Endothelial cell (in vitro differentiated cells): ENCODE measurements at places on chromosomes 1 and 21.
A peak's percentile ranks its signal among the peaks of the same experiment; 100 is the strongest.

DNA sequence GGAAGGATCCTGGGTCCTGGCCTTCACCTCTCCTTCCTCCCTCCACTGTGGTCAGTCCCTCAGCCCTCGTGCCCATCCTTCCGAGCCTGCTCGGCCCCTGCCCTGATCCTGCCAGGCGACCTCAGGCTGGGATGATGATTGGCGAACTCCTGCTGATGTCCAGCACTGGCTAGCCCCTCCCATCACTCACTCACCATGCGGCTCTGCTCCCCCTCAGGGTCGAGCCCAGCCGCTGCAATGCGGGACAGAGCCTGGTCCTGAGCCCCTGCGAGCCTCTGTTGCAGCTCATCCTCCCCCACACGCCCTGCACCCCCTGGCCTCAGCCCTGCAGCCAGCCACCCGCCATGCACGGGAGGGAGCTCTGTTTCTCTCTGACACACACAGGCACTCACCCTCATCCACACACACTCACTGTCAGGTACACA is 100.2 kb downstream of the DMRTB1 start:
- no peak overlapping the region for H3K27ac ChIP-seq
- H3K4me1 ChIP-seq: peaks cover 11% of the 10 kb centered on the region
- H3K27me3 ChIP-seq: peaks cover 2% of the 10 kb centered on the region
- no peak overlapping the region for H3K4me3 ChIP-seq
- H3K36me3 ChIP-seq: no peaks in the 10 kb centered on the region

GRCh38 chr1:25435397-25436108 is 4.9 kb downstream of the MACO1 start:
- no peaks in the 10 kb centered on the region for H3K27me3 ChIP-seq
- H3K36me3 ChIP-seq: no peaks in the 10 kb centered on the region
- no peak overlapping the region for H3K4me3 ChIP-seq
- no peak overlapping the region for H3K27ac ChIP-seq
- peaks cover 47% of the 10 kb centered on the region for H3K4me1 ChIP-seq

GRCh38 chr21:15007716-15008296 is 57.0 kb downstream of the NRIP1 start:
- peaks cover 38% of the 10 kb centered on the region for H3K4me1 ChIP-seq
- no peak overlapping the region for H3K4me3 ChIP-seq
- no peaks in the 10 kb centered on the region for H3K27me3 ChIP-seq
- DNase-seq: no peak
- H3K27ac ChIP-seq: no peak overlapping the region

DNA sequence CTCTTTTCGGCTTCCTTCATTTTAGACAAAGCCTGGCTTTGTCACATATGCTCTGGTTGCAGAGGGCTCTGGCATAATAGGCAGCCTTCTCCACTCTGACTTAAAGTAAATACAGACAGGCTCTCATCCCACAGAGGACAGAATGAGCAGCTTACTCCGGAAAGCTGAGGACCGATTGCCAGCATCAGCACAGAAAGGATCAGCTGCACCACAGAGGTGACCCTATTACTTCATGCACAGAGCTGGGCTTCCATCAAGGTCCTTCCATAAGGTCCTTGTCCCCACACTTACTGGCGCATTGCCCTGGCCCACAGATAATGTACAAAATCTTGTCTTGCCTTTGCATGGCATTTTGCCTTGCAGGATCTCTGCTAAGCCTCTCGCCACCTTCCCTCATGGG is 67.6 kb downstream of the SEC16B start:
- H3K36me3 ChIP-seq: no peaks in the 10 kb centered on the region
- H3K27ac ChIP-seq: no peak overlapping the region
- no peak overlapping the region for H3K4me3 ChIP-seq
- H3K27me3 ChIP-seq: peaks cover 5% of the 10 kb centered on the region
- DNase-seq: no peak
- no peaks in the 10 kb centered on the region for H3K4me1 ChIP-seq

- no peak for DNase-seq
- no peak overlapping the region for H3K4me3 ChIP-seq
- peaks cover 33% of the 10 kb centered on the region for H3K4me1 ChIP-seq
- no peaks in the 10 kb centered on the region for H3K27me3 ChIP-seq
- no peak overlapping the region for H3K27ac ChIP-seq
Observed at GRCh38 chr1:42429603-42430002, 26.2 kb downstream of the ZMYND12 start.

DNA sequence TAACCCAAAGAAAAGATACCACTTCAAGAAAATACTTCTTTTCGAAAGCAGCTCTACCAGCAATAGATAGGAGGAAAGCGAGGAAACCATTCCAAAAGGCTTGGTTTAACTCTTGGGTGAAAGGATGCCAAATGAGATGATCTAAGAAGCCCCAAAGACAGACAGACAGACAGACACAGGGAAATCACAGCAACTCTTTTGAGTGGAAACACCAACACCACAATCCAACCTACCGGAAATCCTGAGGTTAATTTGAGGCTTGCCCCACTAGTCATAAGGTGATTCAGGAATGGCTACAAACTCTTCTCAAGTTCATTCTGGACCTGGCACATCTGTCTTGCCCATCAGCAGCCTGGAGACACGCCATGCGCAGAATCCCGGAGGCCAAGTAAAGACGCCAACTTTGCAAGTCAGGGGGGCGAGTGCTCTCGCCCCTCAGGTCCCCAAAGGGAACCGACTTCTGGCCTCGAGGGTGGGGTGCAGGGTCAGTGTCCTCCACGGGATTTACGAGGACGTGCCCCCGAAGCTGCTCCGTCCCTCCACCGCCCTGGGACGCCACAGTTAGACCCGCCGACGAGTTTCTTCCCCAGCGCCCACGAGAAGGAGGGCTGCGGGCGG is 778 bp downstream of the EVI5 start:
- no peaks in the 10 kb centered on the region for H3K36me3 ChIP-seq
- H3K27ac ChIP-seq: peak overlapping the region; percentile 88
- peak; percentile 19 for DNase-seq
- H3K27me3 ChIP-seq: no peaks in the 10 kb centered on the region
- H3K4me1 ChIP-seq: peaks cover 13% of the 10 kb centered on the region

DNA sequence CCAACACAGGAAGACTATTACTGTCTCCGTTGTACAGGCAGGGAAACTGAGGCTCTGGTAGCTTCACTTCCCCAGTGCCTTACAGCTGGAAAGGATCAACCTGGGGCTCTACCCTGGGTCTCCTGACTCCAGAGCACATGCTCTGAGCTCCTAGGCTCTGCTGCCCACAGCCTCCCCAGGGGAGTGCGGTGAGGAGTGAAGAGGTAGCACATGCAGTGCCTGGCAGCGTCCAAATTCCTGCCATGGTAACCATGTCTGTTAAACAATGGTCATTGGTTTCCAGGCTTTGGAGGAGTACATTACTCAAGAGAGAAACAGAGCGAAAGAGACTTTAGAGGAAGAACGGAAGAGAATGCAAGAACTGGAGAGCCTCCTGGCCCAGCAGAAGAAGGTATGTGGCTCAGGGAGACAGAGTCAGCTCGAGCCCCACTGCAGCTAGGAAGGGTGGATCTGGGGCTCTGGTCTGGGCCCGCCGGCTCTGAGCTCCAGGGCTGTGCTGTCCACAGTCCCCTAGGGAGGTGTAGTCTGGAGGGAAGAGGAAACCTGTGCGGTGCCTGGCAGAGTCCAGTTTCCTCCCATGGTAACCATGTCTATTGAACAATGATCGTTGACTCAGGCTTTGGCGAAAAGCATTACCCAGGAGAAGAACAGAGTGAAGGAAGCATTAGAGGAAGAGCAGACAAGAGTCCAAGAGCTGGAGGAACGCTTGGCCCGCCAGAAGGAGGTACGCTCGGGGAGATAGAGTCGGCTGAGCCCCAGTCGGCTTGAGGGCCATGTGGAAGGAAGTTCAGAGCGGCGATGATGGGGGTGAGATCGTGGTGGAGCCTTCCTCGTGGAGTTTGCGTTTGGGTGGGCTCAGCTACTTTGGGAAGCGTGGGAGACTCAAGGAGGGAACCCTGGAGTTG is 64.6 kb upstream of the EFHD2 start:
- no peak overlapping the region for H3K27ac ChIP-seq
- no peak overlapping the region for H3K4me3 ChIP-seq
- DNase-seq: no peak
- no peaks in the 10 kb centered on the region for H3K36me3 ChIP-seq
- H3K4me1 ChIP-seq: peaks cover 7% of the 10 kb centered on the region
- H3K27me3 ChIP-seq: no peaks in the 10 kb centered on the region

DNA sequence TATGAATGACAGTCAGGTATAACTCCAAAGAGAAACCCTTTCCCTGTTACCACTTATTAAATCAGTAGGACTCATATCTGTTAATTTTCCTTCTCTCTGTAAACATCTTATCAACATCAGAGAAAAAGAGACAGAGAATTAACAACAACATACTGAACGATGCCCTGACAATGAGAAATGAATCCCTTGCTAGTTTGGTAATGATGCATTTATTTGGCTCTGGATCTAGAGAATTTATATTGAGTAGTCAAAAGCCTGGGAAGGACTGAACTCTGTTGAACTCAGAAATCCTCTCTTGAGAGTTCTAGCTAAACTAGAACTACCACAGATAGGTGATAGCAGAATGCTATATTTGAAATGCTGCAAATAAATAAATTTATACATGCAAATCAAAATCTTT is 325.6 kb downstream of the DISC1 start:
- no peak overlapping the region for H3K4me3 ChIP-seq
- peaks cover 9% of the 10 kb centered on the region for H3K27me3 ChIP-seq
- DNase-seq: no peak
- no peak overlapping the region for H3K27ac ChIP-seq
- peaks cover 18% of the 10 kb centered on the region for H3K36me3 ChIP-seq

- H3K36me3 ChIP-seq: no peaks in the 10 kb centered on the region
- H3K4me1 ChIP-seq: peaks cover 38% of the 10 kb centered on the region
- H3K27ac ChIP-seq: no peak overlapping the region
- DNase-seq: no peak
- H3K4me3 ChIP-seq: no peak overlapping the region
- no peaks in the 10 kb centered on the region for H3K27me3 ChIP-seq
Observed at GRCh38 chr1:206714331-206715058, 29.8 kb downstream of the MAPKAPK2 start.

DNA sequence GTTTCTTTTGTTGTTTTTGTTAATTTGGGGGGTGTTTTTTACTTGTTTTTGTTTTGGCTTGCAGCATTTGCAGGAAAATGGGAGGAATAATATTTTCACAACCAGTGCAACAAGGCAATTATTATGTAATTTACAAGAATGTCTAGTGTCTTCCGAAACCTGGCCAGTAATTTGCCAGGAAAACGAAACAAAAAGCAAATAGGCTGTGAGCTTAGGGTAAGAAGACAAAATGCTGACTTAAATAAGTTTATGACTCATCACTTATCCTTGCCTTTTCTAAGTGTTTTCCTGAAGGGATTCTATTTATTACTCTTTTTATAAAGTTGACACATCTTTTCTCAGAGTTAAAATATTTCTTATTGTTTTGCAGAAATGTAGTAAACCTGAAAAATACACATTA is 49.8 kb downstream of the KCNT2 start:
- no peak overlapping the region for H3K27ac ChIP-seq
- no peak for DNase-seq
- no peak overlapping the region for H3K4me3 ChIP-seq
- H3K36me3 ChIP-seq: no peaks in the 10 kb centered on the region
- no peaks in the 10 kb centered on the region for H3K27me3 ChIP-seq

GRCh38 chr1:150563340-150564038 is 14.3 kb downstream of the ADAMTSL4 start:
- peak overlapping the region; percentile 49 for H3K4me3 ChIP-seq
- H3K27ac ChIP-seq: peak overlapping the region; percentile 68
- H3K27me3 ChIP-seq: peaks cover 14% of the 10 kb centered on the region
- peaks cover 4% of the 10 kb centered on the region for H3K36me3 ChIP-seq
- no peak for DNase-seq

GRCh38 chr1:156594190-156594589 is 2.6 kb downstream of the NAXE start:
- peaks cover 6% of the 10 kb centered on the region for H3K27me3 ChIP-seq
- no peak overlapping the region for H3K27ac ChIP-seq
- H3K4me1 ChIP-seq: peaks cover 26% of the 10 kb centered on the region
- H3K36me3 ChIP-seq: peaks cover 29% of the 10 kb centered on the region
- no peak for DNase-seq
- no peak overlapping the region for H3K4me3 ChIP-seq

GRCh38 chr1:40244138-40244744 is 3.5 kb upstream of the TMCO2 start:
- peaks cover 5% of the 10 kb centered on the region for H3K36me3 ChIP-seq
- no peak overlapping the region for H3K4me3 ChIP-seq
- H3K27ac ChIP-seq: peak overlapping the region; percentile 27
- DNase-seq: no peak
- peaks cover 3% of the 10 kb centered on the region for H3K27me3 ChIP-seq
- no peaks in the 10 kb centered on the region for H3K4me1 ChIP-seq

DNA sequence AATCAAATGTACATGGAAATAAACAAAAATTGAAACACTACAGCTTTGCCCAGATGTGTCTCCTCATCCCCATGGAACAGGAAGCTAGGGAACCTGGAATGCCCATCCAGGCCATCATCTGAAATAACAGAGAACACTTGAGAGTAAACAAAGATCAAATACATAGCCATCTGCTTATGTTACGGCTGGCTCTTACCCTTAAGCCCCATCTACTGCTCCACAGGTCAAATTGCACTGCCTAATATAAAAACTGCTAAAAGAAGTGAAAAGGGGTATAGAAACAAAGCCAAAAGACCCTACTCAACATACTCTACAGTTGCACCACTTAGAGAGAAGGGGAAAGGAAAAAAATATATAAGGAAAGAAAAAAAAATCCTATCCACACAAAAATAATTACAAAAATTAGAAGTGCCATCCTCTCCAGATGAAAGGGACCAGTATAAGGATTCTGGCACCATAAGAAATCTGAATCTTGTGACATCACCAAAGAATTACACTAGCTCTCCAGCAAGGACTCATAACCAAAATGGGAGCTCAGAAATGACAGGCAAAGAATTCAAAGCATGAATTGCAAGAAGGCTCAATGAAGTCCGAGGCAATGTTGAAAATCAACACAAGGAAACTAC is 26.9 kb downstream of the OR6Y1 start:
- H3K36me3 ChIP-seq: no peaks in the 10 kb centered on the region
- H3K4me1 ChIP-seq: no peaks in the 10 kb centered on the region
- peaks cover 3% of the 10 kb centered on the region for H3K27me3 ChIP-seq
- DNase-seq: peak; percentile 31
- H3K27ac ChIP-seq: peak overlapping the region; percentile 55

DNA sequence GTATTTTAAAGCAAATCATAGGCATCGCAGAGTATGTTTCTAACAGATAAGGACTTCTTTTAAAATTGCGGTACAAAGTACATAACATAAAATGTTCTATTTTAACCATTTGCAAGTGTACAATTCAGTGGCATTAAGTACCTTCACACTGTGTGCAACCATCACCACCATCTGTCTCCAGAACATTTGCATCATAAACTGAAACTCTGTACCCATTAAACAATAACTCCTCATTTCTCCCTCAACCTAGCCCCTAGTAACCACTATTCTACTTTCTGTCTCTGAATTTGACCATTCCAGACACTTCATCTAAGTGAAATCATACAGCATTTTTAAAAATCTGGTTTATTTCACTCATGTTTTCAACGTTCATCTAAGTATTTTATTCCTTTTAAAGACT is 16.6 kb upstream of the ATF3 start:
- H3K36me3 ChIP-seq: no peaks in the 10 kb centered on the region
- peak overlapping the region; percentile 13 for H3K27ac ChIP-seq
- no peaks in the 10 kb centered on the region for H3K27me3 ChIP-seq
- H3K4me1 ChIP-seq: peaks cover 26% of the 10 kb centered on the region
- H3K4me3 ChIP-seq: no peak overlapping the region
- no peak for DNase-seq
